ENCODE measurements at places on chromosomes 5 and 9.

GRCh38 chr9:128078504-128079434, 10.7 kb downstream of the SLC25A25 start:
- DNase-seq, result peak; percentile 75

DNA sequence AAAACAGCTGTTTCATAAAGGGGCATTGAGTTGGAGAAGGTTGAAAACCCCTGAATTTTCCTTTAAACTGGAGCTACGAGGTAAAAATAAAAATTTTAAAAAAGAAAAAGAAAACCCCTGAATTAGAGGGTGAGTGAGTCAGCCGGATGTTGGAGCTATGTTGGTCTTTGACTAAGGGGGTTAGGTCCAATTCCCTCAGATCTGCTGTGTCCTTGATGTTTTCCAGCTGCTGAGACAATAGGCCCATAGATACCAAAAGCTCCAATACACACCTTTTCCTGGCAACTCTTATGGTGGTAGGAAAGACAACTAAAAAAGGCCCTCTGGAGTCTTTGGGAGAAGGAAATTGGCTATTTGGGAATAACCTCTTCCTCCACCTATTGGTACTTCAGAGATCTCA, 79.4 kb upstream of the SAP30L start:
- no peak for DNase-seq

DNA sequence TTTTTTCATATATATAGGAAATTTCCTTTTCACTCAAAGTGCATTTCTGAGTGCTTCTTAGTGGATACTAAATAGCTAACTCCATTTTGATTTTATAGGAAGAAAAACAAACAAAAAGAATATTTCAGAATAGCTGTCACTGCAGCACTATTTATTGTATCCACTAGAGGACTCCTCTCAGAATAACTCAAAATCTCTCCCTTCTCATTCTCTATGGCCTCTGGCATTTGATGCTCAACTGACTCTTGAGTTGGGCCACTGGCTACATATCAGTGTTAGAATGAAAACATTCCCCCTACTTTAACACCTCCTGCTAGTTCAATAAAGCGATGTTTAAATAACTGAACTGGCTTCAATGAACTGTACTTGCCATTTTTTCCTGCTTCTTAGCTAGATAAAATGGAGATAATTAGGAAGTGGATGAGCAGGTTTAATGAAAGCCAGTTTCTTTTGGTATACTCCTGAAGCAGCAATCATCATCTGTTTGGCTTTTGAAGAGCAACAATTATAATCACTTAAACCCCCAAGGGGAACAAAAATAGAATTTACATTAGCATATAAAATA, 16.6 kb upstream of the ELAVL2 start:
- no peak for DNase-seq

DNA sequence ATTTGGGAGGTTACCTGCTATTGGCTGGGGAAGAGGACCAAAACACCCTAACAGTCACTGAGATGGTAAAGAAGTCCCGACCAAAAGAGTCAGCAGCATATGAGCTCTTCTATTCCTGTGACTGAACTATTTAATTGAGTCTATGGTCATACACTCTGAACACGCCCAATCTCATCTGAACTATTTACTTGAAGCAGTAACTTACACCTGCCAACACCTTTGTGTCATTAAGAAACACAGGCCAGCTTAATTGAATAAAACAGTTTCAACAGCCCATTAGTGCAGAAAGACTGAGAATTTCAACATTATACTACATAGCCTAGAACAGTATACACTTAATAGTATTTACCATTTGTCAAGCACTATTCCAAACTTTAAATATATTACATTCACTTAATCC, 47.8 kb downstream of the NR6A1 start:
- DNase-seq, result no peak

DNA sequence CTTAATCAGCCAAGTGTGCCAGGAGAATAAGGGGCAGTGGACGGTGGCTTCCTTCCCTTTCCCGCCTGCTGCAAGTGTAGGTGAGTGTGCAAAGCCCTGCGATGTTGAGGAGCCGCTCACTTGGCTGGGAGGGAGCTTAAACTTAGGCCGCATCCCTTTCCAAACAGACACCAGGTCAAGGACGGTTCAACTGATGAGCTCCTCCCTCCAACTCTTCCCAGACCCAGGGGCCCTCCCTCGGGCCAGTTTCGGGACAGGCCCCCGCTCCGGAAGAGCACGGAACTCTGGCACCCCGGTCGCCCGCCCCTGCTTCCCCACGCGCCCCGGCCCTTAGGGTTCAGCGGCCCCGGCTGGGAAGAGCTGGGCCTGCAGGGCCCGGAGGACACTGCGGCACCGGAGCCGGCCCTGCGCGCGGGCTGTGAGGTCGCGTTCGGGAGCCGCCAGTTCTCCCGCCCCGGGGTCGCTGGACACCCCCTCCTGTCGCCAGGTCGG, 481 bp downstream of the MRPL36 start:
- no peak for DNase-seq

DNA sequence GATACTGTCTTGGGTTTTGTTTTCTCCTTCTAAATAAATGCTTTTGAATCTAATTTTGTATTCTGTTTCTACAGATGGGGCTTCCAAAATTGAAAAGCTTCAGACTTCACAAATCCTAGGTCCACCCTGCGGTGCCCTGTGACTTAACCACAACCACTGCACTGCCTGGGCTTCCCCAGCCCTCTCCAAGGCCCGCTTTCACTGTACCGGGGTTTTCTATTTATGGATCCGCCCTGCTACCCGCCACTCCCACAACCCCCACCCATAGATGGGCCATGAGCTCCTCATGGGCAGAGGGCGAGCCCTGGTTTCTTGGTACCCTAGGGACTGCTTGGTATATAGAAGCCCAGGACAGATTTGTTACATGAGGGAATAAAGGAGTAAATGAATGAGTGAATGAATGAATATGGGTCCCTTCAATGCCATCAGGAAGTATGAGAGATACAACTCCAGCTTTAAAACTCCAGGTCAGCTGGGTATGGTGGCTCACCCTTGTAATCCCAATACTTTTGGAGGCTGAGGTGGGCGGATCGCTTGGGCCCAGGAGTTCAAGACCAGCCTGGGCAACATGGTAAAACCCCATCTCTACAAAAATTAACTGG, 39.8 kb upstream of the NEK6 start:
- peak; percentile 22 for DNase-seq

DNA sequence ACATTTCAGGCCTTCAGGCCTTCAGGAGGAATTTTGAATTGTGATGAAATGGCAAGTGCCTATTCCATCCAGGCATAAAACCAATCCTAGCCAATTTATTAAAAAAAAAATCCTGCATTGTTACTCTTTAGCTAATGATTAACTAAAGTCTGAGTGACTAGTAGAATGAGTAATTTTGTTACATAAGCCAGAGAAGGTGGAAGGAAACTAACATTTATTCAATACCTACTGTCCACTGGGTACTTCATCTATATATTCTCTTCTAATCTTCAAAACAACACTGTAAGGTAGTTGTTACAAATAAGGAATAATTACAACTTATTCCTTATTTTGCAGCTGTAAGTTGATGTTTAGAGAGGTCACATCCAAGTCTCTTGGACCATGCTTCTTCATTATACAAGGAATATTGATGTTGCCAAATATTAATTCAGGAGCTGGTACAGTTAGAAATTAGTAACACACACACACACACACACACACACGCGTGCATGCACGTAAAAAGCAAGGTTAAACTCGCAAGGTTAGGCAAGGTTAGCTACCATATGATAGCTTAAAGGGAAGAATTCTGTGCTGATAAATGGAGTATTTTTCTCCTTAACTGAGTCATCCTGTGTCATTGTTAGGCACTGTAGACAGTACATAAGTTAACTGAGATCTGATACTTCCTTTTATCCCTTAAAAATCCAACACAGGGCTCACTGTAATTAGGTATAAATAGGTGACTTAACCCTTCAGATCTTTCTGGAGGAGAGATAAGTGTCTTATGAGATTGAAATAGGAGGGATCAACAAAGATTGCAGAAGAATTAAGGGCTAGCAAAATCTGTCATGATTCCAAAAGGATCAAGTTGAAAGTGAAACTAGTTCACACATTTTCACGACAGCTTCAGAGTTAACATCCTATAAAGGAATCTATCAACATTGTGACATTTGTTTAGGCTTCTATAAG, 596.9 kb downstream of the PDE4D start:
- DNase-seq, result no peak

DNA sequence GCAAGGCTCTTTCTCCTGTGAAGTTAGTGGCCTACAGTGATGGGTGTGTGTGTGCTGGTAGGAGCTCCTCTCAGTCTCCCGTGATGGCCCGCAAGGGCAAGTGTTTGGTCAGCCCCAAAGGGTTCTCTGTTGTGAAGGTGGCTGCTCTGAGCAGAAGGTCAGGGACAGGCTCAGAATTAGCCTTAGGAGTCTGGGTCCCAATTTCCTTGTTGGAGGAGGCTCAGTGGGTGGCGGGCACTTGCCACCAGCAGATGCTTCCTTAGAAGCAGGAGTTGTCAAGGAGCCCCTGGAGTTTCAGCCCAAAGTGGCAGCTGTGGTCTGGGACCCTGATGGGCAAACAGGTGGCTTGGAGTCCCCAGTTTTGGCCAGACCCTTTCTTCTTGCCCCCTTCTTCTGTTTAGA, 154.4 kb downstream of the MACROH2A1 start:
- peak; percentile 34 for DNase-seq

DNA sequence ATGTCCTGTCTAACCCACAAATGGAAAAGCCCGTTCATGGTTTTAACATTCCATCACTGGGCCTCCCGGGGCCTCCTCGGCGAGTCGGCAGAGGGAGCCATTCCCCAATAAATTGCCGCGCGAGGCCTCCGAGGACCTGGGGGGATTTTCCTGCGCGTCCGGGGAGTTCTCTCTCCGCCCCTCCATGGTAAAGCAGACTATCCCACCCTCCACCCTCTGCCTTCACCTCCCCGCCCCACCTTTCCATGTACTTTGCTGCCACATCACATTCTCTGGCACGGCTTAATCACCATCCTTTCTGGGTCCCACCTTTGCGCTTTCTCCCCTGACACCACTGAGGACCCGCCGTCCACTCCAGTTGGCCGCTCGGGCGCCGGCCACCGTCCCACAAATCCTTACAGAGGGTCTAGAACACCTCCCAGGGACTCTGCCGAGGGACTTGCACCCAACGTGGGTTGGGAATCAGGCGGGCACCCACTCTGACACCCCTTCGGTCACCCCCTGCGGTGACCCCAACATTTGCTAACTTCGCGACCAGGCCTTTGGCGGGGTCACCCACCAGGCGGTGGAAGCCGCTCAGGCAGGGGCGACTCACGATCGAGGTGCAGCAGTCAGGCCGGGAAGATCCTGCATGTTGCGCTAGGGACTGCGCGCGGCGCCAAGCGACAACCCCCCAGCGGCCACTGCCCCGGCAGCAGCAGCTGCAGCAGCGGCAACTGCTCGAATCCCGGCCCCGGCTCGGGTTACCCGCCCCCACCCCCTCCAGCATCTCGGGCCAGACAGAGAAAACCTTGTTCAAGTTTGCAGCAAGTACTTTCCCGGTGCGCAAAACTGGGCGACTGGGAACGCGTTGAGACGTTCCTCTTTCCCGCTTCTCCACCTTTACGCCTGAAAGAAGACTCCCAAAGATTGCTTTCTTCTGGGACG, at the start of gene MEGF10:
MEGF10 (plus strand) TSS at position 778 of the 927 bp plus-strand sequence. CDS start 40,513 bp downstream, outside the sequence.
- DNase-seq, result peak; percentile 92

DNA sequence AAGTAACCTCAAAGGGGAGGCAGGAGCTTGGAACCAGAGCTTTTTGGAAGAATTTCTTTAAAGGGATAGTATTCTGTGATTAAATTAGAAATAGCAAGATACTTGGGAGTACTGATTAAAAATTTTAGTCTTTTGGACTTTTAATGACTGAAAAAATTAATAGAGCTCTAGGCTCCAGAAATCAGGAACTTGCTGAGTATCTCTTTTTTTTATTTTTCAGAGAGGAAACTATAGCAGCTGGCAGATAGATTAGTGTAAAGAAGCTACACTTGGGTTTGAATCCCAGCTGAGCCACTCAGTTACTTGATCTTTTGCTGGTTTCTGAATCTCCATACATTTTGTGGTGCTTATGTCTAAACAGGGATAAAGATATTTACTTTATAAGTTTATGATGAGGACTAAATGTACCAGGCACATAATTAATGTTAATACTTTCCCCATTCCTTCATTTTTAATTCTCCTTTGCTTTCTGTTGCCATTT, 94.2 kb upstream of the TNC start:
- DNase-seq, result no peak

DNA sequence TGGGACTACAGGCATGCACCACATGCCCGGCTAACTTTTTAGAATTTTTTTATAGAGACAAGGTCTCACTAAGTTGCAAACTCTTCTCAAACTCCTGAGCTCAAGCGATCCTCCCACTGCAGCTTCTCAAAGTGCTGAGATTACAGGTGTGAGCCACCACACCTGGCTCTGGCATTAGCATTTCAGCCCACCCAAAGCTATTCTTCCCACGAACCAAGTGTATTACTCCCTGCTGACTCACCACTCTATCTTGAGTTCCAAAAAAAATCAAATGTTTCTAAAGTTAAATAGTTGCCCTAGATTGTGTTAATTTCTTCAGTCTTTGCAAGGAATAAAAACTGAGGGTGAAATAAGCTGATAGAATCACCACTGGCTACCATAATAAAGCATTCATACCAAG, 205.5 kb downstream of the ARRDC3 start:
- DNase-seq, result no peak

- no peak for DNase-seq
These were observed 18.9 kb downstream of the KIF24 start for GRCh38 chr9:34310215-34310614.

DNA sequence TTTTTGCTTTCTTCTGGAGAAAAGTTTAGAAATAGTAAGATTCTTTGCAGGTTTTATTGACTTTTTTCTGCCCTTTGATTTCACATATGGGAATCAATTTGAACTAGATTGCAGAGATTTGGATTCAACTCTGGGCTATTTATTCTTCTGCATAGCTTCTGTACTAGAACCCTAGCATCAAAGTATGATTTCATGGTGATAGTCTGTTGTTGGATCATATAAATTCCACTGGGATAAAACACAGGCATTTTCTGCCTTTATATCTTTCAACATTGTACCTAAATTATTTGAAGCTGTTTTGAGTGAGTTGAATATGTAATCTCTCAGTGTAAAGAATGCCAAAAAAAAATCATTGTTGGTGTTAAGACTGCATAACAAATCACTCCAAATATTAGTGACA, 458.4 kb upstream of the MPDZ start:
- no peak for DNase-seq

- peak; percentile 95 for DNase-seq
These were observed 52.1 kb upstream of the FSTL4 start for GRCh38 chr5:133664422-133664821.

DNA sequence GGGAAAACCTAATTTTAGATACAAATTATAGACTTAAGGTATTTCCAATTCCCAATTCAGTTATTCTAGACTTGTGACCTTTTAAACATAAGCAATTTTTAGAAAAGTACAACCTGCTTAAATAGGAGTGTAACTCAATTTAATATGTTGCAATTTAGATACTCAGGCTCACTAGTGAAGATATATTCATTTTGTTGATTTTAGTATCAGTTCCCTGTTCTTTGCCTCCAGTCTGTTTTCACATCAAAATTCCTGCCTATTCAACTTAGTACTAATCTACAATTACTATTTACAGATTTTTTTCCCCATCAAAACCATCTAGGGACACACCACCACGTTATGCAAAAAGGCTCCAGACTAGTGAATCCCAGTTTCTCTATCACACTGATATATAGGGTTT, 30.4 kb downstream of the PWWP2A start:
- DNase-seq, result no peak

GRCh38 chr5:139022528-139022927, 147.4 kb upstream of the LRRTM2 start:
- DNase-seq, result peak; percentile 50

Data from islet precursor cell (in vitro differentiated cells).